ENCODE measurements at places on chromosomes 16 and 17. TPM values are rescaled to one million over a fixed set of nuclear protein-coding genes. Genes with fewer than 3 reads are reported as not detected.

KRT12 gene
- not detected for total RNA-seq

SP6 gene
- 0.12 TPM for total RNA-seq

GRCh38 chr17:76791053-76791980 lies 53.4 kb downstream of the MFSD11 start:
- no peaks in the 10 kb centered on the region for H3K36me3 ChIP-seq
- peaks cover 12% of the 10 kb centered on the region for H3K4me1 ChIP-seq
- no peaks in the 10 kb centered on the region for H3K27me3 ChIP-seq
- DNase-seq = peak; percentile 10
- no peak overlapping the region for H3K27ac ChIP-seq

DNA sequence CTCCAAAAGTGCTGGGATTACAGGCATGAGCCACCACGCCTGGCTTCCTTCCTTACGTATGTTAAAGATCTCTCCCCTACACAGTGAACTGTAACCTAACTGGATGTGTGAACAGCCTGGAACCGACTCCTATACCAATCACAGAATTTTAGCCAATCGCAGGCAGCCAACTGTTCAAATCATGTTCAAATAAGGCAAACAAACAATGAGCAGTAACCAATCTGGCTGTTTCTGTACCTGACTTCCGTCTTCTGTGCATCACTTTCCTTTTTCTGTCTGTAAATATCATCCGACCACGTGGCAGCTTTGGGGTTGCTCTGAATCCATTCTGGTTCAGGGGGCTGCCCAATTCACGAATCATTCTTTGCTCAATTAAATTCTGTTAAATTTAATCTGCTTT lies 27.5 kb downstream of the TEKT5 start:
- H3K36me3 ChIP-seq = no peaks in the 10 kb centered on the region
- no peak overlapping the region for H3K4me3 ChIP-seq
- H3K27ac ChIP-seq = no peak overlapping the region
- peaks cover 25% of the 10 kb centered on the region for H3K27me3 ChIP-seq

DNA sequence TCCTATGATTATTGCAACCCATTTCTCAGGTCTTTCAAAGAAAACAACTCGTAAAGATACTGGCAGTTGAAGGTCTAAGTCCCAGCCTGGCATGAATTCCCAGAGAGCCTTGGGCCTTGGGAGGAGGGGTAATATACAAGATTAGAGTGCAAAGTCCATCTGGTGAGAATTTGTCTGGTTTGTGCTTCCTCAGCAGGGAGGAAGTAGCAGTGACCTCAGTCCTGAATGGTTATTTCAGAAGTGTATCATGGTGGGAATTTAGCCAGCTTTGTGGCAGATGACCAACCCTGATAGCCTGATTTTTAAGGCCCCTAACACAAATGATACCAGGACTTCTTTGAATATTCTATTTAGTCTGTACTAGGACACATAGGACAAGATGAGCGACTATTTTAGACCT lies 151.2 kb upstream of the TBX2 start:
- no peak overlapping the region for H3K4me3 ChIP-seq
- peaks cover 18% of the 10 kb centered on the region for H3K4me1 ChIP-seq
- no peaks in the 10 kb centered on the region for H3K36me3 ChIP-seq
- peak overlapping the region; percentile 54 for H3K27ac ChIP-seq
- DNase-seq = no peak

Data from activated T-cell treated with anti-CD3 and anti-CD28 coated beads, Interleukin-2, amount 50 U/mL, for 72 hours (primary cell).